DMS79 (cell line): ENCODE measurements at places on chromosomes 3 and 15.

- no peak for DNase-seq
These were observed 48.5 kb downstream of the TM6SF1 start for GRCh38 chr15:83155942-83156341.

DNA sequence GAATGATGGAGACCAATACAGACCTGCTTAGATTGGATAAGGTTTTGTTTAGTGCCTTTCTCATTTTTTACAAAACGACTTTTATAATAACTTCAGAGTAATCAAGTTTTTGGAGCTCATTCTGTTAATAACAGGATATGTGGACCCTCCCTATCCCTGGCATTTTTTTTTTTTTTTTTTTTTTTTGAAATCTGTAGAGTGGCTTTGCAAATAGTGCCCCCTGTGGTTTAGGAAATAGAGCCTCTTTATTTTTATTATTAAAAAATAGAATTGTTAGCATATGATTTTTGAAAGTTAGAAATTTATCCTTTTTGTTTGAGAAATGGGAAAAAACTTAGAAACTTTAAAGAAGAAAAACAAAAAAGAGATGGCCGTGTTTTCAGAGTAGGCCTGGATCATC, 11.4 kb downstream of the SKIL start:
- no peak for DNase-seq

DNA sequence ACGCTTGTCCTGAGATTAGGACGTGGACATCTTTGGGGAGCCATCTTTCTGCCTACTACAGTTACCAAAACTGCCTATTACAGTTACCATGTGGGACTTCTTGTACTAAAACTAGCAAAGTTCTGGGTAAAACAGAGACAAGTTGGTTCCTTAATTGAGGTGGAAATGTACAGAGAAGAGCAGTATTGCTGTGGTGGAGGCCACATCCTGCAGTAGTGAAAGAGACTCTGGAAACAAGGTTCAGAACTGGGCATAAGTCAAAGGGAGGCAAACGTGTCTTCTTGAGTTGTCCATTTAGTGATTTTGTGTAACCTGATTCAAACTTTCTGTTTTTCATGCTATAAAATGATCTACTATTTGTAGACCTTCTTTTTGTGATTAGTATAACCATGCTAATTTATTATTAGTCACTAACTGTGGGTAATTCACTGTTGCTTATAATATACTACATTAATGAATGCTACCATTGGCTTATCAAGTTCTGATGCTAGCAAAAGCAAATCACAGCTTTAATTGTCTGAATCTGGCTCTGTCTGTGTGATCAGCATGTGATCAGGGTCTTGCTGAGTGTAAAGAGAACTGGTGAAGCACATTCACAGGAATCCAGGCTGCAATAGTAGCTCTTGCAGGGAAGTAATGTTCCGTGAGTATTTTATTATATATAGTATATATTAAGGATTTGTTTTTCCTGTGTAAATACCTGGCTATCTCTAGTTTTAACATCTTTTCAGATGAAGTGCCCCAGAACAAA, 207.9 kb upstream of the GAP43 start:
- no peak for DNase-seq

DNA sequence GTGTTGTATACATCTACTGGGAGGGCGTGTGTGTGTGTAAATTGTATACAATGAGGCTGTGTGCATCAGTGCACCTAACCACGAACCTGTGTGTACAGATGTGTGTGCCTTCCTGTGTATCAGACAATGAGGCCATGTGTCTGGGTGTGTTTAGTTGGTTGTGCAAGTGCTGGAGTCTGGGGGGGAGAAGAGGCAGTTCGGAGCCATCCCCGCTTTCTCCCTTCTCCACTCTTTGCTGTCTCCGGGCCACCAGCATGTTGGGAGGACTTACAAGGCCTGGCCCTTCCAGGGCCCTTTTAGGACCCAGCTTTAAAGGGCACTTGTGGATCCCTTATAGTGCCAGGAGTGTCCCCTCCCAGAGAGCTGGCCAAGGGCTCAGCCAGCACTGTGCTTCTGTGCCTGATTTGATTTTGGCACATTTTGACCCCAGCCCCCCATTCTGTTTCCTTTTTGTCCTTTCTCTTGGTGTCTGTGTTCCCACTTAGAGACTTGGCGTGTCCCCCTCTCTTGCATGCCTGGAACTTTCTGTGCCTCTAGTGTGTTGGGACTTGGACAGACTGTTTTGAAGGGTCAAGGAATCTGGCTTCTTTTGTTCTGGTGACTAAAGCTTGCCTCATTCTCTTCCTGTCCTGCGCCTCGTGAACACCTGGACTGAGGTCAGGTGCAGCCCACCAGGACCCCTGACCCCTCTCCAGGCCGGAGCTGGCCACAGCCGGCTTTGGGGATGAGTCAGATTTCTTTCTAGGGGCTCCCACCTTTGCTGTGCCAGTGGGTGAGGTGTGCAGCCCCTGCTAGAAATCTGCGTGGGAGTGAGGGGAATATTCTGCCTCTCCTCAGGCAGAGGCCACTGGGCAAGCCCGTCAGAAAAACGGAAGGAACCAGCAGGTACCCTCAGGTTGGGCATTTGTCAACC, 1.5 kb downstream of the CTDSPL start:
- DNase-seq = no peak

DNA sequence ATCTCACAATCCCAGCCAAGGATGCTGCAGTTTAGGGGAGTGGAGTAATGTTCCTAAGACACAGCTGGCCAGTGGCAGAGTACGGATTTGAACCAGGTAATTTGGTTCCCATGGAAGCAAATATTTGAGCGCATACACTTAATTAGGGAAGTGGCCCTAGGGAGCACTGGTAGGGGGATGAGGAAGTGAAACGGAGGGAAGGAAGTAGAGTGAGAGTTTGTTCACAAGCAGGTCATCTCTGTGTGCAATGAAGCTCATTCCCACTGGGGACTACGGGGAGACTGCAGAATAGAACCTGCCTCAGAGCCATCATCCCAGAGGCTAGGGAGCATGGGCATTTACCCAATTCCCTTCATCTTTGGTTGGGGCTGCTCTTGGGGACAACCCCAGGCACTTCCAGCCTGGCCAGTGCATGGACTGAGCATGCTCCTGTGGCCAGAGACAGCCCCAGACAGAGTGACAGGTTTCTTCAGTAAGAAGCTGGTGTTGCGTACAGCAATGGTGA, 317.2 kb upstream of the PROK2 start:
- no peak for DNase-seq

DNA sequence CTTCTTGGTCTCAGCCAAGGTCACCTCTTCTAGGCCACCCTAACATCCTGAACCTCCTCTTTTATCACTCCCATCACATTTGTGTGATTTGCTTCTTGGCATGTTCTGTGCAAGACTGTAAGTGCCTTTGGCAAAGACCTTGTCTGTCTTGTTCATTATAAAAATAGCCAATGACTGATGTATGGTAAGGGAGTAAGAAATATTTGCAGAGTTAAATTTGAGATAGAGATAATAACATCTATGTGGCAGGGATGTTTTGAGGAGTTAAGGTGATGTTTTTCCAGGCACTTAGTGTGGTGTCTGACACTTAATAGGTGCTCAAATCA, 202.3 kb downstream of the CADPS start:
- no peak for DNase-seq

- DNase-seq = no peak
These were observed 215.6 kb downstream of the PDCD6IP start for GRCh38 chr3:34013818-34014570.

- peak; percentile 68 for DNase-seq
These were observed 68.3 kb upstream of the SLC12A8 start for GRCh38 chr3:125280668-125281361.

GRCh38 chr3:160773722-160774121, 17.7 kb downstream of the PPM1L start:
- no peak for DNase-seq

DNA sequence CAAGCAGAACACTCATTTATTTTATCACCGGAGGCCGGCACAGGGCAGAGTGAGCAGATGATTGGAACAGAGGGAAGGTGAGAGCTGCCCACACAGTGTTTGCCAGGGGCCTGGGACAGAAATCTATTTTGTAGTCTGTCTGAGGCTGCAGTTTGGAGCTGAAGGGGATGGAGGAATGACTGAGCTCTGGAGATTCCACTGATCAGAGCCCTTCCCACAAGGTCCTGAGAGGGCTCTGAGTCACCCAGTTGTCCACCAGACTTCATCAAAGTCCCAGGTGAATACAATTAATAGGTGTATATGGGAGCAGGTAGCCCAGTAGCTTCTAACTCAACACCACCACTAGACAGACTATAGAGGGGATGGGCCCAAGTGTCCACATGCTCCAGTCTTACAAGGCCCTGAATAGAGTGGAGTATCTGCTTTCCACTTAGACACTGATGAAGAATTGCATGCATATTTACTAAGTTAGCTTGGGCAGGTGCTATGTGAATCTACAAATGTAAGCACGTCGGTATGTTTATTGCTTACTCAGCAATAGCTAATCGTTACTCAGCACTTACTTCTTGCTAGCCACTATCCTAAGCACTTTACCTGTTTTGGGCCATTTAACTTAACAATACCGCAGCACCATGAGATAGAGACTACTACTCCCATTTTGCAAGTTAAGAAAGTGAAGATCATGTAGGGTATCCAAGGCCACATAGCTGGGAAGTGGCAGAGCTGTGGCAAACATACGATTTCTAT, 2.7 kb upstream of the STARD5 start:
- DNase-seq = no peak

- no peak for DNase-seq
These were observed 107.0 kb downstream of the IQSEC1 start for GRCh38 chr3:12965999-12966846.

GRCh38 chr3:157154563-157155330, 5.2 kb downstream of the CCNL1 start:
- no peak for DNase-seq

DNA sequence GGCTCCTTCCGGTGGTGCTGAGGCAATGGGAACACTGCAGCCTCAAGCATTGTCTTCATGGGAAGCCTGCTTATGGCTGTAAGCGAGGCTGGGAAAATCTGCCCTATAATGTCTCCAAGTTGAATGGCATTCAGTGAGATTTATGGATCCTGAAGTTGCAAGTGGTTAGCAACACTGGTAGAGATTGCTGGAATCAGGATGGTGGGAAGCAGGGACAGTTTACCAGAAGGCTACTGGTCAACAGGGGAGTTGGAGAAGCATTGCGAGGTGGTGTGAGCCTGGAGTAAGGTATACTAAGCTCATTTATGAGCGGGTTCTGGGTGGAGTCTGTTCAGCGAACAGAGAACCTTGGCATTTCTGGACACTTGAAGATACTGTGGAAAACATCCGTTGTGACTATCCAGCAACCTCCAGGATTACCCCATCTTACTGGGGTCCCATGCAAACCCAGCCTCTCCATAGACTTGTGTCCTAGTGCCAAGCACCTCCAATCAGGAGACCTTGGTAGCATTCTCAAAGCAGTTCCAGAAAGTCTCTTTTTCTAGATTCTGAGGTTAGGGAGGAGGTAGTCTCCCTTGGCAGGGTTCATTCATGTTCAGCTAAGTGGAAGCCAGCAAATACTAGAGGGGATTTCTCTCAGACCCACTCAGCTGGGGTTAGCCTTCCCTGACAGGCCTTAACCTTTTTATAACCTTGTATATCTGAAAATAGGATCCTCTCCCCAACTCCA, 7.3 kb downstream of the RPSA start:
- DNase-seq = no peak
